NCI-H187 treated with DMSO at 0.1 percent for 48 hours (cell line): ENCODE measurements at places on chromosomes 7 and 10.

DNA sequence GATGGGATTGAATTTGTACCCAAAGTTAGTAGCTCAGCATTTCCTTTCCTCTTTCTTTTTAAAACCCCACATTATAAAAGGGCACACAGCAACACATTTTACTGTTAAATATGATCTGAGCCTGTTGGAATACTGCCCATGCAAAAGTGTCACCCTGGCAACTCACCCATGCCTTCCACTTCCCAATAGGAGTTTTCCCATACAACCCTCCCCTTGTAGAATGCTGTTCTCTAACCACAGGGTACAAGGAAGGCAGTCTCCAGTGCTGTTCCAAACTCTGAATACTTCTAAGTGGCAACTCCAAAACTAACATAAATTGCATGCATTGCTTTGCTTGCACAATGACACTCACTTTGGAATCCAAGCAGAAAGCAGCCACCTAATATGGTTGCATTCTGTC lies 60.8 kb downstream of the NRCAM start:
- no peak for DNase-seq

GRCh38 chr7:513521-514166 lies 6.0 kb downstream of the PDGFA start:
- no peak for DNase-seq

DNA sequence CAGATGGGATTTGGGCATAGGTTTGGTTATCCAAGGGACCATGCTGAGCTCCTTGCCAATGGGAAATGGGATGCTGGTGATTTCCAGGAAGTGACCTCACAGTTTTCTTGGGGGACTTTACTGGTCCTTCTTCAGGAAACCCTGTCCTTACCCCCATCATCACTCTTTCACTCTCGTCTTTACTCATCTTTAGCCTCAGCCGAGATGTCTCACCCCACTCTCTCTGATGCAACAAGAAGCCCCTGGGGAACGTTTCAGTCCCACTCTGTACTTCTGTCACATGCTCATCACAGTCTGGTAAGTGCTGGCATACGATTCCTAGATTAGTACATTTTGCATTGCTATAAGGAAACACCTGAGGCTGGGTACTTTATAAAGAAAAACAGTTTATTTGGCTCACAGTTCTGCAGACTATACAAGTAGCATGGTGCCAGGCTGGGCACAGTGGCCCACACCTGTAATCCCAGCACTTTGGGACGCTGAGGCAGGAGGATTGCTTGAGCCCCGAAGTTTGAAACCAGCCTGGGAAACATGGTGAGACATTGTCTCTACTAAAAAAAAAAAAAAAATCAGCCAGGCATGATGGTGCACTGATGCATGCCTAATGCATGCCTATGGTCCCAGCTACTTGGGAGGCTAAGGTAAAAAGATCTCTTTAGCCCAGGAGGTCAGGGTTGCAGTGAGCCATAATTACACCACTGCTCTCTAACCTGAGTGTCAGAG lies 63.5 kb upstream of the VKORC1L1 start:
- no peak for DNase-seq

GRCh38 chr10:128151031-128151430 lies 24.8 kb upstream of the MKI67 start:
- no peak for DNase-seq

GRCh38 chr7:141663081-141663849 lies 38.7 kb downstream of the DENND11 start:
- no peak for DNase-seq

- DNase-seq, result no peak
Measured at GRCh38 chr7:99373091-99374066, 1.2 kb upstream of the ARPC1B start.

DNA sequence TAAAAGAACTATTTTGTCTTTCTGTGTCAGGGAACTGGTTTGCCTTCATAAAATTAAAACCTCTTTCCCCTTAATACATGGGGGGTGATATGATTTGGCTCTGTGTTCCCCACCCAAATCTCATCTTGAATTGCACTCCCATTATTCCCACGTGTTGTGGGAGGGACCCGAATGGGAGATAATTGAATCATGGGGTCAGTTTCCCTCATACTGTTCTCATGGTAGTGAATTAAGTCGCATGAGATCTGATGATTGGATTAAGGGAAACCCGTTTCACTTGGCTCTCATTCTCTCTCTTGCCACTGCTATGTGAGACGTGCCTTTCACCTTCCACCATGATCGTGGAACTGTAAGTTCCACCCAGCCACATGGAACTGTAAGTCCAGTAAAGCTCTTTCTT lies 142.1 kb downstream of the VTI1A start:
- no peak for DNase-seq

- DNase-seq, result no peak
Measured at GRCh38 chr10:35650894-35651293, 8.8 kb upstream of the FZD8 start.

DNA sequence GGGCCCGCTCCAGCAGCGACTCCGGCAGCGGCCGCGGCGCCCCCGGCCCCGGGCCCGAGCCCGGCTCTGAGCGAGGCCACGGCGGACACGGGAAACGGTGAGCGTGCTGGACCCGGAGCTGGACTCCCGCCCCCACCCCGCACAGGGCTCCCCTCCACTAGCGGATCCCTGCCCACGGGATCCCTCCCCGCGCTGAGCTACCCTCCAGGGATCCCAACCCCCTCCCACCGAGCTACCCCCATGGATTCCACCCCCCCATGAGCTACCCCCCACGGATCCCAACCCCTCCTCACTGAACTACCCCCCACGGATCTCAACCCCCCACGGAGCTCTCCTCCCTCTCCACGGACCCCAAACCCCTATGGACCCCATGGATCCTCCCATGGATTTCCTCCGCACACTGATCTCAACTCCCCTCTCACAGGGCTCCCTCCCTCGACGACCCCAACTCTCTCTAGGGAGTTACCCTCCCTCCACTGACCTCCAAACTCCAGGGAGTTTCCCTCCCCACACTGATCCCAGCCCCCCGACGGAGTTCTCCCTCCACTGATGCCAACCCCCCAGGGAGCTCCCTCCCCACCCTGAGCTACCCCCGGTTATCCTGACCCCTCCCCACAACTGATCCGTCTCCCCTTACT lies 20.6 kb upstream of the HSPB1 start:
- no peak for DNase-seq

- no peak for DNase-seq
Measured at GRCh38 chr10:17209881-17210280, 8.4 kb upstream of the TRDMT1 start.

DNA sequence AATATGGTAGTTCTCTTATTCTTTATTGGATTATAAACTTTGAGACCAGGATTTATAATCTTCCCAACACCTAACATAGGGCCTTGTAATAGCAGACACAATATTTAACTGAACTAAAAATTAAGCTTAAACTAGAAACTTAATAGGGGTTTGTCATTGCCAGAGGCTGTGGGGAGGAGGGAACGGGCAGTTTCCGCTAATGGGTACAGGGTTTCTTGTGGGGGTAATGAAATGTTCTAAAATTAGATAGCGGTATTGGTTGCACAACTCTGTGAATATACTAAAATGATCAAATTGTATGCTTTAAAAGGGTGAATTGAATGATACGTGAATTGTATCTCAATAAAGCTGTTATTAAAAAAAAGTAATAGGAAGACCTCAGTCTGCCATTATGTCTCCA lies 45.4 kb downstream of the NT5C2 start:
- DNase-seq, result no peak

GRCh38 chr7:28137463-28137862 lies 43.1 kb downstream of the JAZF1 start:
- no peak for DNase-seq

- DNase-seq, result no peak
Measured at GRCh38 chr7:11474902-11475585, 357.0 kb downstream of the THSD7A start.

DNA sequence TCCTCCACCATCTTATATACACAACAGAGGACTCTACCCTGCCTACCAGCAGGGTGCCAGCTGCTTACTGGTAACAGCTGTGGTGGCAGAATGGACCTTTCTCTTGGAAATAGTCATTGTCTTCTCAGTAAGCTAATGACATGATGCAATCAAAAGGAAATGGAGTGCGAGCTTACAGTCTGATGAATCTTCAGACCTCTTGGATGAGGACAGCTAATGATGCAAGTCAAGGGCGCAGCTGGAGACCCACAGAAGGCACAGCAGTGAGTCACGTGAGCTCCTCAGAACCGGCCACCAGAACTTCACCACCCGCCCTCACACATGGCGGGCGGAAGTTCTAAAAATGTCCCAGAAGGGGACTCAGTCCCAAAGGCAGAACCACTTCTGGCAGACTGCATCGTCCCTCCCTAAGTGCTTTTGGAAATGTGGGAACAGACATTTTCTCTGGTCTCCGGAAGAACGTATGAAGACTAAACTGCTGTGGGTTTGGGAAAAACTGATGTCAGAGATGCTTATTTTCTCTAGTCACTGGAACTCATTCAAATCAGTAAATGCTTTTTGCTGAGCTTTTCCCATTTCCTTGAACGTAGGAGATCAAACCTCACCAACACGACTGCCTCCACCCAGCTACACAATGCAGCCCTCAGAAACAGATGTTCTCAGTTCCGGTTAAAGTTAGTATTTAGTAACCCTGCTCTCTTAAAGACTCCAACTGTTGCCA lies 96.4 kb downstream of the FAS start:
- DNase-seq, result no peak
